ENCODE measurements at places on chromosomes 13 and 19. TPM values are rescaled to one million over a fixed set of nuclear protein-coding genes. Genes with fewer than 3 reads are reported as not detected.
A peak's percentile ranks its signal among the peaks of the same experiment; 100 is the strongest.

GRCh38 chr19:4025317-4025716 lies 17.8 kb downstream of the PIAS4 start:
- DNase-seq: no peak

DNA sequence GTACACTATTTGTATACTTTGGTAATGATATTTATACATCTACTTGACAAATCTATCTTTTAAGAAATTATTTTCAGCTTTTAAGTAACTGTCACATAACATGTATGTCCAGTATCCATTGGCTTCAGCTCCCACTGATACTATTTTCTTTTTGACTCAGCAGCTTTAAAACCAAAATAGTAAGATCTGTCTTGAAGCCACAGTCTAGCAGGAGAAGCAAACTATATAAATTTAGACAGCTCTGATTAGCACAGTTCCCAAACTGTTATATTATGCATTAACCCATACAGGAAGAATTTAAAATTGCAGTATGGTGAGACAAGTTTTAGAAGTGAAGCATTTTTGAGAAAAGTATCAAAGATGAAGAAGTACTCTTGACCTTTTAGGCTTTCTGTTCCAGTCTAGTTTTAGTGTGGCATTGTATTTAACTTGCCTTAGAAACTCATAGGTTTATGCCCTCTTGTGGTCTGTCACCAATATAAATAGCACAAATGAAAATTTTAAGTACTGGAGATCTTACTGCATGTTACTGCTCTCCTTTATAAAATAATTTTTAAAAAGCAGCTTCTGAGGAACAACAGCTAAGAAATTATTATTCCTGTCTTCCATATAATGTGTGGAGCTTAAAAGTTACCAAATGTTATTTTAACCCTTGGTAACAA lies 24.7 kb downstream of the URI1 start:
- DNase-seq: peak; percentile 23

C19orf67 gene
- total RNA-seq: not detected

NLRP7 gene
- total RNA-seq: not detected

CEACAM5 gene
- not detected for total RNA-seq

SHANK1 gene
- total RNA-seq: not detected

PLA2G4C gene
- total RNA-seq: 7.9 TPM

- no peak for DNase-seq
Measured at GRCh38 chr13:86830046-86830445, 841.1 kb upstream of the SLITRK5 start.

- no peak for DNase-seq
Measured at GRCh38 chr13:44694291-44694690, 118.2 kb upstream of the TSC22D1 start.

DNA sequence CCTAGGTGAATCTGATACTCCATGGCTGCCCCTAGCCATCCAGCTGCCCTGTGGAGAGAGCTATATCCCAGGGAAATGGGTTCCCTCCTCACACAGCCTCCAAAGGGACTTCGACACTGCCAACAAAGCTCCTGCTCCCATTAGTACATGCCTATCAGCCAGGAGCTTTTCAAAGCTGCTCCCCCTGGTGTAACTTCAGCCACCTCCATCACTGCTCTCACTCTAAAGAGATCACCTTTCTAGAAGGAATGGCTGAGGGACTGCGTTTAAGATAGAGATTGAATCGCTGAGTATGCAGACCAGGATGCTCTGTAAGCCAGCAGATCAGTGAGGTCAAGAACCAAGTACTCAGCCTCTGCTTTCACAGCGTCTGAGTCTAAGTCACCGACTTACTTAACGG lies 213.7 kb downstream of the NALCN start:
- DNase-seq: no peak

DIRAS1 gene
- not detected for total RNA-seq

DNA sequence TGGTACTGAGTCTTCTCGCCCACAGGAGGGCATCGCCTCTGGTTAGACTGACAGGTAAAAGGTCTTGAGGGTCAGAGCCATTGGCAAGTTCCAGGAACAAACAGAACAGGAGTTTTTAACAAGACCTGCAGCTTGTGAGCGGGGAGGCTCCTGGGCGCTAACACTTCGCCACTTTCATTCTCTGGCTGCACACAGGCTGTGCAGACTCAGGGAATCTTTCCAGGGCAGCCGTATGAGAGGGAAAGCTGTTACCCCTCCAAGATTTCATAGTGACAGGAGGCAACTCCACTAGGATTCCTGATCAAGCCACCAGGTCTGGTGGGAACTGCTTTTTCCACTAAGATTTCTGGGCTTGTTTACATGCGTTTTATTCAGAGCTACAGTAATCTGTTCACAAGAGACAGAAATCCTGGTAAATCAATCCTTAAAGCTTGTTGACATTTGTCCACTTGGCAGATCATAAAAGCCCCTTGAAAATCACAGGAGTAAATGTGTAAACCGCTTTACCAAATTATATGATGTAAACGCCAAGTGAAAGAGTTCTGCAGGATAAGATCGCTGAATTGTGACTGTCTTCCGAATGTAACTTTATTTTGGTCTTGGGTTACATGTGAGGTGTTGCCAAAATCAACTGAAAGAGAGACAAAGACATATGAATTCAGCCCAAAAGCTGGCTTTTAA lies 190.6 kb downstream of the MZT1 start:
- DNase-seq: no peak

DNA sequence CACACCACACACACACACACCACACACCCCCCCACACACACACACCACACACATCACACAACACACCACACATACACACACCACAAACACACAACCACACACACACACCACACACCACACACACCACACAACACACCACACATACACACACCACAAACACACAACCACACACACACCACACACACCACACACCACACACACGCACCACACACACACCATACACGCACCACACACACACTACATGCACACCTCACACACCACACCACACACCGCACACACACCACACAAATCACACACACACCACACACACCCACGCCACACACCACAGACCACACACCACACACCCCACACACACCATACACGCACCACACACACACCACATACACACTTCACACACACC lies 83.5 kb downstream of the ZNF557 start:
- no peak for DNase-seq

DNA sequence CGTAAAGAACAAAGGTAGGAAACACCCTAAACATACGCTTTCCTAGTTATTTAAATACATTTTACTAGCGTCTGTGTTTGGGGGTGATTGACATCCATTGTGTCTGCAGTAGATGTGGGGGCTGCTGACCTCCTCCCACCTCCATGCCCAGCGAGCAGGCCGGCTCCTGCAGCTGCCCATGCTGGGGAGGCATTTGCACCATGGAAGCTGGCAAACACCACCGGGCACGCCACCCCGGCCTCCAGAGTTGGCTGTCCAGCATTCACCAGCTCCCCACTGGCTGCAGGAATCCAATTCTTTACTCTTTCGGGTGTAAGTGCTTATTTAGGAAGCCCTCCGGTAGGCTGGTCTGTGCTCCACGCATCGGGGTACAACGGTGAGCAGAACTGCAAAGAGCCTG lies 115.4 kb upstream of the USP29 start:
- no peak for DNase-seq

SBK2 gene
- not detected for total RNA-seq

DNA sequence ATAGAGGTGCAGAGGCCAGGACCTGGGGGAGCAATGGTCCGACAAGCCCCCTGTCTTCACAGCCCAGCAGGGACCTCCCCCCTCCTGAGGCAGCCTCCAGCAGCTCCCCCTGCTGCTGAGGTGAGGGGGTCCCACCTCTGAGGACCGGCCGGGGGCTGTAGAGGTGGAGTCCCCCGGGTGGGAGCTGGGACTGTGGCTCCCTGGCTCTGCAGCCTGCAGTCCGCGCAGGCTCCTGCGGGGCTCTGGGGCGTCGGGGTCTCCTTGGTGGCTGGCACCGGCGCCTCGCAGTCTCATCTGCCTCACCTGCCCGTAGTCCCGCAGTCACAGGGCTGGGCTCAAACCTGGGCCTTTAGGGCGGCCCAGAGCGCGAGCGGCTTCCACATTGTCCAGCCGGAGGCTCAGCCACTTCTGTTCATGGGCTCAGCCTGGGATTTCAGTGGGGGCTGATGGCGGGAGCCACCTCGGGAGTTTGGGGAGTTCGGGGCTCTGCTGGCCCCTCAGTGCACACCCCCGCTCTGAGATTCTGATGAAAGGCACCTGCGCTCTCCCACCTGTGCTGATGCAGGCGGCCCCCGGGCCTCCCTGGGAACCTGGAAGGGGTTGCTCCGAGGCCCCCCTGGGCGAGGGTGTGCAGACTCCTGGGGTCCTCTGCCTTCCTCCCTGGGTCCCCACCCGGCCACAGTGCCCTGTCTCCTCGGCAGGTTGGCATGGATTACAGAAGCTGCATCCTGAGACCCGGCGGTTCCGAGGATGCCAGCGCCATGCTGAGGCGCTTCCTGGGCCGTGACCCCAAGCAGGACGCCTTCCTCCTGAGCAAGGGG lies 7.0 kb upstream of the ZNF554 start:
- no peak for DNase-seq

GRCh38 chr13:42174344-42175162 lies 97.4 kb upstream of the AKAP11 start:
- DNase-seq: no peak
